Endodermal cell (in vitro differentiated cells): ENCODE measurements at places on chromosomes 11 and 22. TPM values are rescaled to one million over a fixed set of nuclear protein-coding genes. Genes with fewer than 3 reads are reported as not detected.

Gene MUC5AC
- not detected in 3 replicates for total RNA-seq

Gene ADM2
- 4.0 and 4.6 TPM in 2 replicates for total RNA-seq

Gene THRSP
- not detected in 2 replicates for total RNA-seq

- no peak for DNase-seq
Observed at GRCh38 chr11:60835534-60835846, 6.4 kb upstream of the CCDC86 start.

DNA sequence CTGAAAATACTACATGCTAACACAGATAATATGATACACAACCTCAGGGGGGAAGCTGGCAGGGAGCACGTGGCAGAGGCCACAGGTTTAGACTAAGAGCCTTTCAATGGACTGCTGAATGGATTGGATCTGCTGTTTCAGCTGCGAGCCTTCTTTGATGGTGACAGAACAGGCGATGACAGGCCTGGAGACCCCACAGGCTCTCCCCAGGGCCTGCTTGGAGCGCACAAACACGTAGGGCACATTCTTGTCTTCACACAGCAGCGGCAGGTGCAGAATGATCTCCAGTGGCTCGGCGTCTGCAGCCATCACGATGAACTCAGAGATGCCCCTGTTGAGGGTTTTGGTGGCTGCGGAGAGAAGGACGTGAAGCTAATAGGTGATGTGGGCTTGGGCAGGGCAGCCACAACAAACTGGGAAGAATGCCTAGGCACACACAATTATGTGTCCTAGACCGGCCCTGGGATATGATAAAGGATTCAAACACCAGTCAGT is 13.8 kb downstream of the SNU13 start:
- DNase-seq = no peak

DNA sequence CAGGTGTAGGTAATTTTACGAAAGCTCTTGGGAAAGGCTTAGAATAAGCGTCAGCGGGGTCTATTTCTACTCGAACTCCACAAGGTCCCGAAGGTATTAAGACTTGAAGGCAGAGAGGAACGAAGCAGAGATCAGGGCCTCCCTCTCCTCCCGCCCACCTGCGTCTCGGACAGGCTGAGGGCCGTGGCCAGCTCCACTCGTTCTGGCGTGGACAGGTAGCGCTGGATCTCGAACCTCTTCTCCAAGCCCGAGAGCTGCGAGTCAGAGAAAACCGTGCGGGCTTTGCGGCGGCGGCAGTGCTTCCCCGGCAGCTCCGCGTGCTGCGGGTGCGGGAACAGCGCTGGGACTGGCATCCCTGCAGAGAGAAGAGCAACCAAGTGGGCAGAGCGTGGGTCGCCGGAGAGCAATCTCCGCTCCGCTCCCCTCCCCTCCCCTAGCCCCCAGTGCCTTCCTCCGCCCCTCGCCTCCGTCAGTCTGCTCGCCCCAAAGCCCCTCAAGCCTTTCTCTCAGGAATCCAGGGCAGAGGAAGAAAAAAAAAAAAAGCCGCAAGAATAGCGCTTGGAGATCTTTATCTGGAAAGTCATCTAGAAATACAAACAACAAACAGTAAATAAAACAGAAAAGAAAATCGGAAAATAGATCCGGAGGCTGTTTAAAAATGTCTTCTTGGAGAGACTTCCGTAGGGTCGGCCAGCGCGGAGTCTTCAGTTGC is 2.4 kb downstream of the BSX start:
- DNase-seq = peak; percentile 74

GRCh38 chr11:65606876-65607613 is 7.0 kb downstream of the MAP3K11 start:
- DNase-seq = peak; percentile 100

DNA sequence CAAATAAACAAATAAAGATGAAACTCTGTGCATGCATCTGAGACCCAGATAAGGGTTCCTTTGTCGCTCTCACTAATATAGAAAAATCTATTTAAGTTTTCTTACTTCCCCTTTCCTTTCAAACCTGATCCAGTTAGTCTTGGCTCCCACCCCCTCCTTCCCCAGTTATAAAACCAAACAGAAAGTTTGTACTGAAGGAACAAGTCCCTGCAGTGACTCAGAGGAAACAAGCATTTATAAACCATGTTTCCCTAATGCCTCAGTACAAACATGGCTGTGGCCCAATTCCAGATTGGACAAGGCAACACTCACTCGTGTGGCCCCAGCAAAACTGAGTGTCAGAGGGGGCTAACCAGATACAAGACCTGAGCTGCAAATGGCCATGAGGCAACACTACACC is 65.5 kb upstream of the ARHGAP20 start:
- DNase-seq = no peak

DNA sequence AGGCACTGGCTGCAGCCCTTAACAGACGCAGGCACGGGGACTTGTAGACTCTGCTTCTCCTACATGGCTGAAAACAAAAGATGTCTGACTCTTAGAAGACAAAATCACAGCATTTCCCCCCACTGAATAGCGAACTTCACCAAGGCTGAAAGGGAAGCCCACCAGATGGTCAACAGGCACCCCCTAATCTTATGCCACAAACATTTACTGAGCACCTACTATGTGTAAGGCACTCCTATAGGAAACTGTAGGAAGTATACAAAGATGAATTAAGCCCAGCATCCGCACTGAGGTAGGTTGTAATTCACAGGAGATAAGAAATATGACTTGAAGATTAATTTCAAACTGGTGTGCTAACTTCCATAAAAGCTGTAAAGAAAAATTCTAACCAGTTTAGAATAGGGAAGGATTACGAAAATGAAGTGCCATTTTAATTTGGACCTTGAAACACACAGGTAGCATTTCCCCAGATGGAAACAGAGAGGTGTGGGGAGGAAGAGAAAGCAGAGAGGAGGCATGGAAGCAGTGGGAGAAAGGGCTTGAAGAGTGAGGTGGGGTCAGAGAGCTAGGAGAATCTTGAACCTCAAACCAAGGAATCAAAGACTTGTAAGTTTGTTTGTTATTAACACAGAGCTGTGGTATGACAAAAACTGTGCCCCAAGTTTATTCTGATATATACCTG is 38.1 kb downstream of the NUMA1 start:
- DNase-seq = no peak

DNA sequence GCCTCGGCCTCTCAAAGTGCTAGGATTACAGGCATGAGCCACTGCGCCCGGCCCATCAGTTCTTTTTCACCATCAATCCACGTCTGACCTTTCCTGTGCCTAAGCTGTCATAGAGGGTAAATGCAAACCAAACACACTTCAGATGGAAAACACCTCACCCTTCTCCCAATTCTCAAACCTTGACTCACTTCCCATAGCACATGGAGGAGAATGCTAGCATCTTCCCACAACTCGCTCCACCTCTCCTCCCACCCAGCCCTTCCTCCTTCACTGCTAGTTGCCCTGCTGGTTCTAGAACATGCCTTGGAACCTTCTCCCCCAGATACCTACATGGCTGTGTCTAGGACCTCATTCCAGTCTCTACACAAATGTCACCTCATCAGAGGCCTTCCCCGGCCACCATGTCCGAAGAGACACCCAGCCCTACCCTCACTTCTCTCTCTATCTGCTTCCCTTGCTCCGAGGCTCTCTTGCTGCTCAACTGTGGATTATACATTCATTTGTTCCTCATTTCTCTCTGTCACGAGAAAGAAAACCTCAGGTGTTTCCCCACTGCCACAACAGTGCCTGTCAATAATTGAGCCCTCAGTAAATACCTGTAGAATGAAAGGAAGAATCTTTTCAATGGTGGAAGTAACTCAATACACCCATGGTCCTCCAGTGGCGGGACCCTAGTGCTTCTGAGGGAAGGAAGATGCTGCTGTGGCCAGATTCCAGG is 21.3 kb upstream of the NCF4 start:
- no peak for DNase-seq

DNA sequence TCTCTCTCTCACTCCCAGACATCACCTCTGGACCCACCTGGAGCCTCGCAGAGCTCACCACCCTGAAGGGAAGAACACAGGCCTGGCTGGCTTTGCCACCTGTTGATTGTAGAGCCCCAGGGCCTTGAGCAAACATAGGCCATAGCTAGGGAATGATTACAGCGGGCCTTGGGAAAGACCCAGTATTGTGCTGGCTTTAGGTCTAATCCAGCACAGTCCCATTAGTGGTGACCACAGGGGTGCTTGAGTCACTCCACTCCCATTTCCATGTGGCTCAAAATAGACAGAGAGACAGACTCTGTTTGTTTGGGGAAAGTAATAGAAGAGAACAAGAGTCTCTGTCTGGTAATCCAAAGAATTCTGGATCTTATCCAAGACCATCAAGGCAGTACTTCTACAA is 42.7 kb upstream of the FAM181B start:
- DNase-seq = peak; percentile 64

- DNase-seq = peak; percentile 62
Observed at GRCh38 chr11:78564490-78565467, 9.9 kb downstream of the NARS2 start.

GRCh38 chr11:65899356-65900124 is 648 bp downstream of the FOSL1 start:
- DNase-seq = peak; percentile 82

- no peak for DNase-seq
Observed at GRCh38 chr11:116646191-116646590, 126.6 kb downstream of the BUD13 start.

DNA sequence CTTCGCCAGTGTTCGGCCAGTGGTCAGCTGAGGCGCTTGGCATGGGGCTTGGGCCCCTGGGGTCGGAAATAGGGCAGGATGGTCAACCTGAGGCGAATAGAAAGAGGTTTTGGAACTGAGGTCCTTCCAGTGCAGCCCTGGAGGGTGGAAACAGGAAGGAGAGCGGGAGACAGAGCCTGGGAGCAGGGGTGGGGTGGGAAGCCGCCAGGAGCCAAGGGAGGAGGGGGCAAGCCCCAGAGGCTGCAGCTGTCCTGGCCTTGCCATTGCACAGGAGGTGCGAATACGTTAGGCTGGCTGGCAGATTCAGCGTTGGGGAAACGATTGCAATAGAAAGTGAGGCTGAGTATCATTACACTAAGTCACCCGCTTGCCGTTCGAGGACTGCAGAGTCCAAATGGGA is 13.9 kb upstream of the KCTD17 start:
- no peak for DNase-seq

GRCh38 chr22:45831394-45831793 is 145.6 kb downstream of the WNT7B start:
- no peak for DNase-seq
